ENCODE measurements at places on chromosomes 4 and X.

DNA sequence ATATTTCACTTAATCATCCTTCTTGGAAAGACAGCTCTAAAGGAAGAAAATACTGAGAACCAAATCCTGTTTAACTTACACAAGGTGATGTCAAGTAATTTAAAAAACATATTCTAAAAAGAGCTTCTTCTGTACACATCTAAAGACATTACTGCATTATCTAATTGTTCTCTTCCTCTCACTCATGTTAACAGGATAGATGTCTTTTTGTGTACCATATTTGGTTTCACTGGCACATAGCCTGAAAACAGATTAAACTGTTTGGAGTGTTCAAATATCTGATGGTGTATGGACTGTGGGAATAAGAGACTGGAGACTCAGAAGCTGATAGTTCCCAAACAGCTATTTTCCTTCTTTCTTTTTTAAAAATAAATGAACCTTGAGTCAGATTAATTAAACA lies 213.3 kb upstream of the MAB21L2 start:
- DNase-seq, result no peak

DNA sequence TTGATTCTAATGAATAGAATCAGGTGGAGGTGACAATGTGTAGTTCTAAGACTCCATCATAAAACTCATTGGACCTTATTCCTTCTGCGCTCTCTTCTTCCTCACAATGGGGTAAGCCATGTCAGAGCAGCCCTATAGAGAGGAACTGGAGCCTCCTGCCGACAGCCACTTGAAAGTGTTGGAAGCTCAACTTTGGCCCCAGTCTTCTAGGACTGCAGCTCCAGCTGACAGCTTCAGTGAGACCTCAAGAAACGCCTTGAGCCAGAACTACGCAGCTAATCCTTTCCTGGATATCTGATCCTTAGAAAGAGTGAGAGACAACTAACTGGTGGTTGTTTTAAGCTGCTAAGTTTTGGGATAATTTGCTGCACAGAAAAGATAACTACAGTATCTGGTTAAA lies 22.1 kb upstream of the ADH7 start:
- no peak for DNase-seq

DNA sequence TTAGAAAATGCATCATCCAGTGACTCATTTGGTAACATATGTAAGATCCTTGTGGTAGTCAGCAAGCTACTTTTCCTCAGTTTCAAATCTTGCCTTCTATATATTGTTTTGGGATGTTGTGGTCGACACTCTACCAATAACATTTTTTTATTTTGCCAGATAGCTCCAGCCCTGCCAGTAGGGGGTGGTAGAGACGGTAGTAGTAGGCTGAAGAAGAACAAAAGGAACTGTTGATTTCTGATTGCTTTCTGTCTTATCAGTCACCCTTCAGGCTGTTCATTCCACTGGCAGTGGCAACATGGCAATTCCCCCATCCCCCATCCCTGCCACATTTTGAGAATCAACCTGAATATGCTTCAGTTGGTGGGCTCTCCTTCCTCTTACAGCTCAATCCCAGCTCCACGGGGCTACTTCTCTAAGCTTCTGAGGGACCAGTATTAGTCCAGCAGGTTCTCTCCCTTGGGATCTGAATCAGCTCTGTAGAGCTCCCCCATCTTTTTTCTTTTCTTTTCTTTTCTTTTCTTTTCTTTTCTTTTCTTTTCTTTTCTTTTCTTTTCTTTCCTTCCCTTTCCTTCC lies 171.5 kb upstream of the VEGFC start:
- DNase-seq, result peak; percentile 13

DNA sequence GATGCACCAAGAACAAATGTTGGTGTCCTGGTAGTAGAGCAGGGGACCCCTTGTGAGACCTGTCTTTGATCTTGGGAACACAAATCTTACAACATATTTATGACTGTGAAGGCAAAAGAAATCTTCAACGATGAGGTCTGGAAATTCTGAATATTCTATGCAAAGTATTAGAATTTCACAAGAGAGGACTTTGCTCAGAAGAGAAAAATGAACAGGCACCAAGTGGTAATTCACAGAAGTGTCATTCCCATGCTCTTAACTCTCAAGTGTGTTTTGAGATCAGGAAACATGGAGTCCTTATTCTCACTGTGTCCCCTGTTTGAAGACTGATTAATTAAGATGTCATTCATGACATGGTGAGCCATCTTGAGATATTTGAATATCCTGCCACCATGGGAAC lies 52.5 kb downstream of the COQ2 start:
- DNase-seq, result no peak

GRCh38 chrX:30982467-30982866 lies 89.4 kb downstream of the FTHL17 start:
- DNase-seq, result no peak

GRCh38 chr4:165563851-165564250 lies 185.0 kb downstream of the CPE start:
- no peak for DNase-seq

DNA sequence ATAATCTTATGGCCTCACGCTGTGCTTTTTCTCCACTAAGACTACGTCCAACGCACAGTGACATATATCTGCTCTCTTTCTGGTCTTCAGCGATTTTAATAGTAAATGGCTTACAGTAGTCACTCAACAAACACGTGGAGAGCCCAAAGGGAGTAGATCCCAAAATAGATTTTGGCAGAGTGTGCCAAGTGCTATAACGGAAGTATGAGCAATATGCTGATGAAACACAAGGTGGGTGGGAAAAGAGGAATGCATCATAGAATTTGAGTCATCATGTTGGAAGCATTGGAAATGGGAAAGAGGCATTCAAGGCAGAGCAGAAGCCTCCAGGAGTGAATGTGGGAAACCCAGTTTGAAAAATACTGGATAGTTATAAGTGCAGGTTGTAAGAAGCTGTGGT lies 129.1 kb upstream of the LDB2 start:
- DNase-seq, result peak; percentile 91

- no peak for DNase-seq
Measured at GRCh38 chrX:276581-277201, 4.5 kb upstream of the PLCXD1 start.

GRCh38 chr4:139243448-139244365 lies 36.3 kb downstream of the MGARP start:
- peak; percentile 96 for DNase-seq

- peak; percentile 56 for DNase-seq
Measured at GRCh38 chrX:12610079-12610478, 181.1 kb upstream of the PRPS2 start.

Data from H4 (cell line).